ENCODE measurements at places on chromosomes 1 and 21. TPM values are rescaled to one million over a fixed set of nuclear protein-coding genes. Genes with fewer than 3 reads are reported as not detected.

DNA sequence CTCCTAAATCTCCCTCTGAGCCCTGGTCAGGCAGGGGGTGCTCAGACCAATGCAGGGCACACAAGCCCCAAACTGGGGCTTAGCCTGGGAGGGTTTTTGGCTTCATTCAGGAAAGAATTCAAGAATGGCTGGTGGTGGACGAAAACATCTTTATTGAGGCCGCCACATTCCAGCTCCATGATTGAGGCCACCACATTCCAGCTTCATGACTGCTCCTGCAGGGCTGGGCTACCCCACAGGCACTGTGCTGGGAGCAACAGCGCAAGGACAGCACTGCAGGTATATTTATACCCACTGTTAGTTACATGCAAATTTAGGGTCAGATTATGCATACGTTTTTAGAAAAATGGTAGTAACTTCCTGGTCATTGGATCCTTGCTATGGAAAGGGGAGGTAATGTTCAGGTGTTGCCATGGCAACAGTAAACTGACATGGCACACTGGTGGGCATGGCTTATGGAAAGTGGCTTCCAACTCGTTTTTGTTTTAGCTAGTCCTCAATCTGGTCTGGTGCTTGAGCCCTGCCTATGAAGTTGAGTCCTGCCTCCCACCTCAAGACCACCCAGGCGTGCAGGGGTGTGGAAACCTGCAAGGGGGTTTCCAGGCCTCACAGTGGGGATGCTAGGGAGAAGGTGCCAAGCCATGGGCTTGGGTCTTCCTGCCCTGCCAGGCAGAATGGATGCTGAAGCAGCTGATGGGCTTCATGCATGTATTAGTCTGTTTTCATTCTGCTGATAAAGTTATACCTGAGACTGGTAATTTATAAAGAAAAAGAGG lies 348.7 kb upstream of the AJAP1 start:
- no peak overlapping the region for H3K27ac ChIP-seq
- no peaks in the 10 kb centered on the region for H3K4me1 ChIP-seq
- no peak for DNase-seq
- H3K36me3 ChIP-seq, result no peaks in the 10 kb centered on the region
- no peaks in the 10 kb centered on the region for H3K27me3 ChIP-seq
- no peak overlapping the region for H3K4me3 ChIP-seq

OR2L8 gene
- total RNA-seq, result not detected

DNA sequence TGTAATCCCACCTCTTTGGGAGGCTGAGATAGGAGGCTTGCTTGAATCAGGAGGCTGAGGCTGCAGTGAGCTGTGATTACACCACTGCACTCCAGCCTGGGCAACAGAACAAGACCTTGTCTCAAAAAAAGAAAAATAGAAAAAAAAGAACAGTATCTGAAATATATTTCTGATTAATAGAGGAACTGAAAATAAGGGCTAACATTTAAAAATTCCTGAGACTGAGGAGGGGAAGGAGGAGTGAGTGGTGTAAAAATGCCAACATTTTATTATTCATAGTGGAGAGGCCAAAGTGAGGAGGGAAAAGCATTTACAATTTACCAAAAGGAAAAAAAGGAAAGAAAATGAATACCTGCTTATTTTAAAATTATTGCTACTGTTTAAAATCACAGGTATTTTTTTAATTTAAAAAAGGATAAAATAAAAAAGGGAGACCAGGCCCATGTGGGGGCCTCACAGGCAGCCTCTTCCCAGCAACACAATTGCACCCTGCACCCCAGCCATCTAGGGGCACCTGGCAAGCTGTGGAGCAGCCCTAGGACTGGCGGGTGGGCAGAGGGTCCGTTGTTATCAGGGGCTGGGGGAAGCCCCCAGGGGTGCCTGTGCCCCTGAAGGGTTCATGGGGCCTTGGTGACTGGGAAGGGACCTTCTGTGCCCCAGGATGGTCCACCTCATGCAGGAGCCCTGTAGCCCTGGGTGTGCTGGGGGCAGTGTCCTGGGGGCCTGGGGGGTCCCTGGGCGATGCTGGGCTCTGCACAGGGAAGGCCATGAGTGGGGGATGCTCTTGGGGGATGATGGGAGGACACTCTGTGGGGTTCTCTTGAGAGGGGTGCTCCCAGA lies 34.8 kb upstream of the ADARB1 start:
- peaks cover 24% of the 10 kb centered on the region for H3K4me1 ChIP-seq
- H3K4me3 ChIP-seq, result no peak overlapping the region
- no peak for DNase-seq
- no peaks in the 10 kb centered on the region for H3K27me3 ChIP-seq
- peak overlapping the region; percentile 20 for H3K27ac ChIP-seq

AJAP1 gene
- 0.71 TPM for total RNA-seq

DNA sequence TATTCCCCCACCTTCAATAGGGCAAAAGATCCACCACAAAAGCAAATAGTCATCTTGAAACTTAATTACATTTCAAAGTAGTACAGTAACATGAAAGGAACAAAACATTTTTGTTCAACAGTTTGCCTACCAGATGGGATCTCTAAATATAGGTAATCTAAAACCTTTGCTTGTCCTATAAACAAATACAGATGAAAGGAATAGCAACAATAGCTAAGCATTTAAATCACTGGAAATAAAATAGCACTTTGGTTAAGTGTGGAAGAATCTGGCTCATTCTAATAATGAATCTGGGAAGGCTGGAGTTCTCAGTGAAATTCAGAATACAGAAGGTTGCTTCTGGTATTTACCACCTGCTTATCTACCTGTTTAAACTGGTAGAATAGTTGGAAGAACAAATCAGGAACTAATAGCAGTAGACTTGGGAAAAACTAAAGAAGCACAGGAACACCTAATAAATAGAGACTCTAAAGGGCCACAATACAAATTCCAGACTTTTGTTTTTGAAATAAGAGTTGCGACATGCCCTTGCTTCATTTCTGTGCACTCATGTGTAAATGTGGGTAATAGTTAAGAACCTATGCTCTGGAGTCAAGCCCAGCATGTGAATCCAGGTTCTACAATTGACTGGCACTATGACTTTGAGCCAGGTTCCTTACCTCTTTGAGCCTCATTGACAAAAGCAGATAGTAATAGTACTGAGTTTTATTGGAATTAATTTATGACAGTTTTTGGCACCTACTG lies 2.3 kb upstream of the LYPLAL1 start:
- no peaks in the 10 kb centered on the region for H3K27me3 ChIP-seq
- peaks cover 6% of the 10 kb centered on the region for H3K4me1 ChIP-seq
- H3K27ac ChIP-seq, result no peak overlapping the region
- H3K36me3 ChIP-seq, result no peaks in the 10 kb centered on the region

- H3K27ac ChIP-seq, result no peak overlapping the region
- H3K4me1 ChIP-seq, result no peaks in the 10 kb centered on the region
- no peak overlapping the region for H3K4me3 ChIP-seq
- DNase-seq, result no peak
- no peaks in the 10 kb centered on the region for H3K27me3 ChIP-seq
Measured at GRCh38 chr1:46262508-46262907, 14.9 kb downstream of the RAD54L start.

- H3K27ac ChIP-seq, result no peak overlapping the region
- H3K27me3 ChIP-seq, result no peaks in the 10 kb centered on the region
- no peaks in the 10 kb centered on the region for H3K4me1 ChIP-seq
- no peak for DNase-seq
Measured at GRCh38 chr1:218900615-218901014, 273.1 kb upstream of the LYPLAL1 start.

GRCh38 chr1:59220356-59220755 lies 76.5 kb upstream of the FGGY start:
- DNase-seq, result no peak
- H3K4me1 ChIP-seq, result no peaks in the 10 kb centered on the region
- no peaks in the 10 kb centered on the region for H3K27me3 ChIP-seq
- peak overlapping the region; percentile 43 for H3K27ac ChIP-seq
- H3K36me3 ChIP-seq, result no peaks in the 10 kb centered on the region

ZFP69B gene
- total RNA-seq, result 2.5 TPM

DNA sequence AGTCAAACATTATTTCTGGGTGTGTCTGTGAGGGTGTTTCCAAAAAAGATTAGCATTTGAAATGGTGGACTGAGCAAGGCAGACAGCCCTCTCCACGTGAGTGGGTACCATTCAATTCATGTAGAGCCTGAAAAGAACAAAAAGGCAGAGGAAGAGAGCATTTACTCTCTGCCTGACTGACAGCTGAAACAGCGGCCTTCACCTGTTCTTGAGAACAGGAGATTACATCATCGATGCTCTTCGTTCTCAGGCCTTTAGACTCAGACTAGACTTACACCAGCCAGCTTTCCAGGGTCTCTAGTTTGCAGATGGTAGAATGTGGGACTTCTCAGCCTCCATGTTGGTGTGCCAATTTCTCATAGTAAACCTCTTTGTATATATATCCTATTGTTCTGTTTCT lies 302.3 kb downstream of the BACH1 start:
- H3K4me3 ChIP-seq, result no peak overlapping the region
- H3K27me3 ChIP-seq, result no peaks in the 10 kb centered on the region
- no peak overlapping the region for H3K27ac ChIP-seq
- H3K36me3 ChIP-seq, result no peaks in the 10 kb centered on the region

DNA sequence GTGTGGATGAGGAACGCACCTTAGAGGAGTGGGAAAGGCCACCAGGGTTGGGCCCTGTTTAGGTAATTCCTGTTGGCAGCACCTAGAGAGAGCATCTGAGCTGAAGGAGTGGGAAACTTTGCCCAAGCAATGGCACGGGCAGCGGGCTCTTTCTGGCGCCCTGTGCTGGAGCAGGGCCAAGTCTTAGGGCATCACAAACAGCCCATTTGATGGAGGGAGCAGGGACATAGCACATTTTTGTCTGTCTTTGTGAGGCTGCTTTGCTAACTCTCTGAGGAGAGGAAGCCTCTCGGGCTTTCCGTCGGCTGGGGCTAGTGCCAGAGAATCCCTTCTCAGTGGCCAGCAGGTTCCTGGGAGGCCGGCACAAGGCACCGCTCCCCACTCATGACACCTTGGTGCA lies 22.5 kb upstream of the CNTN2 start:
- no peak for DNase-seq
- no peaks in the 10 kb centered on the region for H3K36me3 ChIP-seq
- H3K27me3 ChIP-seq, result no peaks in the 10 kb centered on the region

- no peak for DNase-seq
- no peaks in the 10 kb centered on the region for H3K36me3 ChIP-seq
- no peak overlapping the region for H3K27ac ChIP-seq
Measured at GRCh38 chr1:53909946-53910345, 16.0 kb downstream of the DIO1 start.

NEGR1 gene
- total RNA-seq, result 3.7 TPM

SERPINC1 gene
- total RNA-seq, result 0.29 TPM

All from left lung (tissue), 14 donors.